ENCODE measurements at places on chromosomes 12 and 14.

DNA sequence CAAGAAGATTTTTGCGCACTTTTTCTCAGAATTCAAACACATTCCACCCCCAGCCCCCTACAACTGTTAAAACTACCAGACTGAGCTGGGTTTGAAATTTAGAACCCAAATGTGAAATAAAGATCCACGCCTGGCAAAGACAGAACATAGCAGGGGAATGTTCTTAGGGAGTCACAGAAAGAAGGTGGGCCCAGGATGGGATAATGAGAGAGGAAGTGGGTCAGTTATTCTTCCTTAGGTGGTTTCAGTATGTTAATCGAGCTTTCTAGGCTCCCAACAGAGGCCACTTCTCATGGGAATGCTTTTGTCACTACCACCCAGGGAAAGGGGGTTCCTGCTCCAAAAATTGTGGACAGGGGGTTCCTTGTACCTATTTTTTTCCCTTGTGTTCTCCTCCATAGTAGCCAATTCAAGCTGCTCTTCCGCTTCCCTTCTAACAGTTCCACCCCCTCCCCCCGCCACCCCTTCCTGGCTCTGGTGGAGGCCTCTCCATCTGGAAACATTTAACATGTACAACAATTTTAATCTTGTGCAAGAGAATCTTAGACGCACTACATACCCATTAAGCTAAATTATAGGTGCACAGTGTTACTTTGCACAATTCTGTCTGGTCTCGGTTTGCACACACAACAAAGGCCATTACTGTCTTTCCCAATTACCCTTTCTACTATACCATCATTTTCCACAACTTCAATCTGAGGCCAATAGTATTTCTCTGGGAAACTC, 218.1 kb downstream of the MON2 start:
- DNase-seq: no peak

DNA sequence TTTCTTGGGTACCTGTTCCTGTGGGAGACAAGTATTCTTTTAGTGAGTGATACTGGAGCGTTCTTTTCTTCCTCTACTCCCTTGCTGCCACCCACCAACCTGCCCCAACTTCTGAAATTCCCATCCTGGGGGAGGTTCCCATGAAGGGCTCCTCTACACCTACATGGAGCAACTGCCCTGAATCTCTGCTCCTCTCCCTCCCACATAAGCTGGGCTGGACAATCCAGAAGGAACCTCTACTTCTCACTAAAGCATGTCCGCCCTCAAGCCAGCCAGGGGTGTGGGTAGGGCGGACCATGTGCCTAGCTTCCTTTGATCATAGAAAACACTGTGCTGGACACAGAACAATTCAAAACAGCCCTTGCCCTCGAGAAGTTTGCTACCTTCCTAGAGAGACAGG, 25.9 kb upstream of the ESRRB start:
- DNase-seq: no peak

DNA sequence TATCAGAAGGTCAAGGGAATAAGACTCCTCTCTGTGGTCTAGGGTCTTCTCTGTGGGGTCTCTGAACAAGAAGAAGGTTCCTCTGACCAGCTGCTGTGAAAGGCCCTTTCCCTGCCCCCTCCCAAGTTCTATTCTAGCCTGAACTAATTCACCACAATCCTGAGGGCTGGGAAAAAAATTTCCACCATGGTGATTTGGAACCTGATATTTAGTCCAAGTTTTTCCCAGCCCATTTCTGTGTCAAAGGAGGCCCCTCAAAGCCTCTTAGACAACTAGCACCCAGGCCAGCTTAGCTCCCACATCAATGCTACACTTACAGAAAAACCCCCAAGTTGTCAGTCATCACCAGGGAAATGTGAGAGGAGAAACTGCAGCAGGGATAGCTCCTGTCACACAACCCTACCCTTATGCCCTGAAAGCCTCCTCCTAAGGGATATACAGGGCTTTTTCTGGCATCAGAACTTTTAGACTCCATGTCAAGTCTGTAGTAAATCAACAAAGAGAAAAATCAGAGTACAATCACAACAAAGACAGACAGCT, 4.5 kb downstream of the FMNL3 start:
- DNase-seq: no peak

GRCh38 chr12:16603916-16604575, 1.9 kb downstream of the LMO3 start:
- DNase-seq: no peak

DNA sequence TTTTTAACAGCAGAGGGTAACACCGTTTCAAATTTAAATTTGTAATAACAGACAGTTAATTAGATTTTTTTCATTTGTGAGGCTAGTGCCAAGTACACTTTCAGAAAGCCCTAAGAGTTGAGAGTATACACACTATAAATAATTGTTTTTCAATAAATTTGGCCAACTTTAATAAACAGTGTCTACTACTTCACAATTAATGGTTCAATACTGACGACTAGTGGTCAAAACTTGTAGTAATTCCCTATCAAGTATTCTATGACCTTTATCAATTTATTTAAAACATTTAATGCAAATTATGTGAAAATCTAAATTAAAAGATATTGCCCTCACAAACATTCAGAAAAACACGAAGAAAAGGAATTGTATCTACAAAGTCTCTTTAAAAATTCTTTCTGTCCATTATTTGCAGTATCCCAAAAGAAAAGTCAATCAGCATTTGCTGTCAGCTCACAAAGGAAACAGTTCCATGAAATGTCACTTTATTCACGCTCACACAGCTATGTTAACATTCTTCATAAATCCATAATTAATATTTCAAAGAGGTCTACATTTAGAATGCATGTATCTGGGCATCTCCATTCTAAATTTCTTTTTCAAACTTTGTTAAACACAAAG, 91.2 kb downstream of the CEP128 start:
- no peak for DNase-seq

GRCh38 chr14:105286759-105287144, 14.0 kb downstream of the BRF1 start:
- DNase-seq: no peak

DNA sequence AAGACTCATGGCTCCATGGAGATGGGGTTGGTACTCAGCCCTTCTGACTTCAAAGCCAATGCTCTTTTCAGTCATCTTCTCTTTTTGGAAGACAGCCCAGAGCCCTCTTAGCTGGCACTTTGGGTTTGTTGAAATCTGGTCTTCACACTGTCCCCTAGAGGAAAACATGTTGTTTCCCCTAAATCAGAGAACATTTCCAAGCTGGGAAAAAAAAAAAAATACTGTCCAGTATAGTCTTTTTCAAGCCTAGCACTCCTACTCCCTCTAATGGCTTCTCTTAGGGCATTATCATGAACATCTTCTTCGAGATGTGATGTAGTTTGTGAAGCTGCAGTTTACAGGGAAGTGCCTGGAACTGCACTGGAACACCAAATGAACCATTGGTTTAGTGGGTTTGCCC, 3.0 kb upstream of the ZC3H14 start:
- no peak for DNase-seq

DNA sequence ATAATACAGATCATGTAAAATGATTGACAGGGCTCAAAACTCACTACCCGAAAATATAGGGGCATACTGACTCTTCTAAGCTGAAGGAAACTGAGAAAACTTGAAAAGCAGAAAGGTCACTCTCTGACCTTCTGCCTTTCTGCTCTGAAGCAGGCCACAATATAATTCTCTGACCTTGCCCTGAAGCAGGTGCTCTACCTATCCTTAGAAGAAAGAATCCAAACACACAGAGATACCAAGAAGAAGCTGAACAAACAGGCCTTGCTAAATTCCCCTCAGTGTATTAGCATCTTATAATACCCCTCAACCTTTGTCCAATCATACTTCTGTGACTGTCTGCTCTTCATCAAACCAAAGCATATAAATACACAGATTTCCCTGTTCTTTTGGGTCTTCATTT, 60.9 kb upstream of the BBS10 start:
- no peak for DNase-seq

- no peak for DNase-seq
Measured at GRCh38 chr12:12447236-12447635, 90.4 kb downstream of the BORCS5 start.

DNA sequence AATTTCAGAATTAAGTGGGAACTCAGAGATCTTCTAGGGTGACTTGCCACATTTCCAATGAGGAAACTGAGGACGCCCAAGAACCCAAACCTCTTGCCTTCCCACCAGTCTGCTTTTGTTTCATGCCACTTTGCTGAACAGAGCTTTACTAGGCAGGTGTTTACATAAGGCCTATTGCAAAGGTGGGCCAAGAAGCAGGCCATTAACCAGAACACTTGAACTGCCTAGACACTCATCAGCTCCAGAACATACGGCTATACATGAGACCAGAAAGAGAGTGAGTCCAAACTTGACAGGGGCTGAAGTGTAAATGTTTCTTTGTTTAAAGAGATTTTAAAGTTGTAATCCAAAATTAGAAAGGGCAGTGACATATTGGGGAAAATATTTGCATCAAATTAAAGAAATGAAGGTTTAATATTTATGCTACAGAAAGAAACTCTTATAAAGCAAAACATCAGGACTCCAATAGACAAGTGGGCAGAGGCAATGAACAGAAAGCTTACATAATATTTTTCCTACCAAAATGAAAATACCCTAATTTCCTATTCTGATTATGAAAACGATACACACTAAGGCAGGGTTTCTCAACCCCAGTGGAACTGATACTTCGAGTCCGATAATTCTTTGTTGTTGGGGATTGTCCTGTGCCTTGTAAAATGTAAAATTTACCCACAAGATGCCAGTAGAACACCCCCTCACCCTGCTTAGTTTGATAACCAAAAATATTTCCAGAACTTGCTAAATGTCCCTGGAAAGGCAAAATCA, 11.7 kb downstream of the BATF start:
- no peak for DNase-seq

- no peak for DNase-seq
Measured at GRCh38 chr12:116962197-116962596, 51.4 kb downstream of the FBXW8 start.

DNA sequence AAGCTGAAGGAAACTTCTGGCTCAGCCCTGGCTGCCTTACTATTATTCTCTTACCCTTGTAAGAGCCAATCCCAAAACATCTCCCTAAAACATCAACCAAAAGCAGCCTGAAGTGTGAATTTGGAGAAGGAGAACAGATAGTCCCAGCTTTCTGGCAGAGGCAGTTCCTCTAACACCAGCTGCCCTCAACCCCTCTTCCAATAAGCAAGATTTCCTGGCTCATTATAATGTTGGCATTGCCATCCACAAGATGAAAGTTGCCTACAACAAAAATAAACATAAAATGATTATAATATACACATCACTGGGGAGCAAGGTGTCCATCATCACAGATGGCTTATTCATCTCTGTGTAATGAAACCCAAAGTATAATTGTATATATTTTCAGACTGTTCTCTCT, 352.5 kb upstream of the CCDC196 start:
- no peak for DNase-seq

GRCh38 chr14:63908667-63909264, 56.0 kb downstream of the SYNE2 start:
- no peak for DNase-seq

DNA sequence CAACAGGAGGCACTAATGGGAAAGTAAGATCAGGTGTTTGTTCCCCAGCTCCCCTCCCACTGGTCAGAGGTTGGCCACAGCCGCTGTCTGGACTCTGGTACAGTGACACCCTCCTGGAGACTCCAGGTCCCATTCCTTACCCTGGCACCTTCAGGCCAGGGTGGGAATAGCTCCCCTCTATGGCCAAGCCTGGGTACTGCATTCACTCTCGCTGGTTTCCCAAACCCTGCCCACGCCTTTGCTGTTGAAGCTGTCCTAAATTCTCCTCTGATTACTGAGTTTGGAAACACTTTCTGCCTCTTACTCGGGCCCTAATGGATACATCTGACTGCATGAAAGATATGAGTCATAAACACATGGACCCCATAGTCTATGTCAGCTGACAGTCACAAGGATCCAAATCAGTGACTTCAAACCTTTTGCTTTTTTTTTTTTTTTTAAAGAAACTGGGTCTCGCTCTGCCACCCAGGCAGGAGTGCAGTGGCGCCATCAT, 17.9 kb downstream of the HRK start:
- no peak for DNase-seq

DNA sequence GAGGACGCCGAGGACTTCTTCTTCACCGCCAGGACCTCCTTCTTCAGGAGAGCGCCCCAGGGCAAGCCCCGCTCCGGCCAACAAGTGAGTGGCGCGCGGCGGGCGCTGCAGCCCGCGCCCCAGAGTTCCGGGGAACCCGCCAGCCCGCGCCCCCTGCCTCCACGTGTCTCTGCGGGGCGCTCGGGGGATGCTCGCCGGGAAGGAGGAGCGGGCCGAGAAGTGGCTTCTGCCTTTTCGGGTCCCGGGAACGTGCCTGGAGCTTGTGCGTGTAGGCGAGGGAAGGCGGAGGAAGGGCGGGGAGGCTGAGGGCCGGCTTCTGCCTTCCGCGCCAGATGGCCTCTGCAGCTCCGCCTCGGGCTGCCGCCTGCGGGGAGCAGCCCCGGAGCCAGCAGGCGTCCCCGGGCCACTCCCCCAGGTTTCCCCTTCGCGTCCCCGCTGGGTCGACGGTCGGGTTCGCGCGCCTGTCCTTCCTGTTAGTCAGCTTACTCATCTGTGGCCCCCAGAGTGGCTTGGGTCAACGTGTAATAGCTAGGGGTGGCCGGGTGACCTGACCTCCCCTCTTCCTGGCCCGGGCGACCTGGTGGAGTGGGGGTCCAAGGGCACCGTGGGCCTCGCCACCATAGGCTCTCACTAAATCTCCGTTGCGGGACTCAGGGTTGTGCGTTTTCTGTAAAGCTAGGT, 505 bp downstream of the RASSF3 start:
- DNase-seq: peak; percentile 62

DNA sequence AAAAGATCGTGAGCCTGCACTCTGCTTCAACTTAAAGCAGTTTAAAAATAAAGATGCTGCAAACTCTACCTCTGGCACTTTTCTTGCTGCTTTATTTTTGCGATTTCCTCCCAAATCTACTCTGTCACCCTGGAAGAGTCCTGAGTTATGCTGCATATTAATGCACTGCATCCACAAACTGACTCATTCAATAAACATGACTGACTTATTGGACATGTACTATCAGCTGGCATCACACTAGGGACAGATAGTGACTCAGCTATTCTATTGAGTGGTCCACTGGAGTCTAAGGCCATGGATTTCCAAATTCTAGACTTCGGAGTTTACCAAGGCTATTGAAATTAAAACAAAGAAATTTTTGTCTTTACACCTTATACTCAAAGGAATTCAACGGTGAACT, 90.7 kb upstream of the PTPRR start:
- DNase-seq: no peak

- DNase-seq: no peak
Measured at GRCh38 chr14:41830714-41831406, 224.2 kb downstream of the LRFN5 start.

GRCh38 chr12:46300910-46301309, 32.1 kb upstream of the SLC38A1 start:
- DNase-seq: no peak

GRCh38 chr14:65637780-65638179, 225.2 kb downstream of the FUT8 start:
- DNase-seq: peak; percentile 39

- no peak for DNase-seq
Measured at GRCh38 chr14:60905923-60906322, 75.0 kb downstream of the TRMT5 start.

DNA sequence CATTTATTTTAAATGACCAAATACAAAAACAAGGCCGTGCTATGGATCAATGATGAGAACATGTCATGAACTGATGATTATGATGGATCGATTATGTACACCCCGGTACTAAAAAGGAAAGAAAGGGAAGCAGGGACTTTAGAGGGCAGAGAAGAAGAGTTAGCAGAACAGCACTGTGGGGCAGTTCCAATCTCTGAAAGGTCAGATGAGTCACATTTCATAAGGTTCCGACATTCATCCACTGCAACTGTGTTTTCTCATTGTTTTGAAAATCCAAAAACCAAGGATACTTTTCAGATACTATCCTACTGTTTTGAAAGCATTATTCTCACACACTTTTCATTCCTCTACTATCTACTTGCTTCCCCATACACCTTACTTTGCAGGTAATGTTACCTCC, 169.3 kb downstream of the STXBP6 start:
- no peak for DNase-seq
